Heart left ventricle (tissue), 16 donors: ENCODE measurements at places on chromosomes 1 and 21. TPM values are rescaled to one million over a fixed set of nuclear protein-coding genes. Genes with fewer than 3 reads are reported as not detected.

DNA sequence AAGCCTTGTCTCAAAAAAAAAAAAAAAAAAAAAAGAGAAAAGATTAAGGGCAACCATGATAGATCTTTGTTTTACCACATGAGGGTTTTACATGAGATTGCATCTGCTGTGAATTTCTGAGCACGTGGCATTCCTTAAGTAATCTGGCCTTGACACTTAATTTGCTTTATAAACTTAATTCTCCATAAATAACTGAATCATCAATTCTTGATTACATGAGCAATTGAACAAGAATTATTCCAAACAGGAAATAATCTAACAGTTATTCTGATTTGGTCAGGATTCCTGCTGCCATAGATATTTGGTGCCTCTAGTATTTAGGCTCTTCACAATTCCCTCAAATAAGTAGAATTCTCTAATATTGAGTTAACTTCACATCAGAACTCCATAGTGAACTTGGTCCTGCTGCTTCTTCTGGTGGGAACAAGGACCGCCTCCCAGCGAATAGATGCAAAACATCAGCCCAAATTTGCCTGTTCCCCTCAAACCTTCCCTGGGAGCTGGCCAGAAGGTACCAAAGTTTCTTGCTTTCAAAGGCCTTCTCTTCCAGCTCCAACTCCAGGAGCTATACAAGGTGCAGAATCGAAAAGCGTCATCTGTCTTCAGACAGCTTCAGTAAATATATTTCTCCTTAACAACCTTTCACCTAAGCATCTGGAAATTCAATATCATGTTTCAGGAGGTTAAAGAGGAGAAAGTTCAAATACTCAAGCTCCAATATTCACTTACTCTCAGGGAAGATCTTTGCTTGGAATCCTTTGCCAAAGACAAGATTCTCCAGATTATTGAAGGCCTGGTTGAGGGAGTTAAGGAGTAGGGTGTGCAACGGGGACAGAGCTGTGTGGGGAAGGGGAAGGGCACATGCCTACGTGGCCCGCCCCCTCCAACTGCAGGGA, 1.0 kb downstream of the KRTCAP2 start:
- peaks cover 7% of the 10 kb centered on the region for H3K27me3 ChIP-seq
- peaks cover 32% of the 10 kb centered on the region for H3K4me1 ChIP-seq
- peak overlapping the region; percentile 88 for H3K27ac ChIP-seq
- no peak for DNase-seq

Gene S100B
- 4.1 TPM for total RNA-seq

DNA sequence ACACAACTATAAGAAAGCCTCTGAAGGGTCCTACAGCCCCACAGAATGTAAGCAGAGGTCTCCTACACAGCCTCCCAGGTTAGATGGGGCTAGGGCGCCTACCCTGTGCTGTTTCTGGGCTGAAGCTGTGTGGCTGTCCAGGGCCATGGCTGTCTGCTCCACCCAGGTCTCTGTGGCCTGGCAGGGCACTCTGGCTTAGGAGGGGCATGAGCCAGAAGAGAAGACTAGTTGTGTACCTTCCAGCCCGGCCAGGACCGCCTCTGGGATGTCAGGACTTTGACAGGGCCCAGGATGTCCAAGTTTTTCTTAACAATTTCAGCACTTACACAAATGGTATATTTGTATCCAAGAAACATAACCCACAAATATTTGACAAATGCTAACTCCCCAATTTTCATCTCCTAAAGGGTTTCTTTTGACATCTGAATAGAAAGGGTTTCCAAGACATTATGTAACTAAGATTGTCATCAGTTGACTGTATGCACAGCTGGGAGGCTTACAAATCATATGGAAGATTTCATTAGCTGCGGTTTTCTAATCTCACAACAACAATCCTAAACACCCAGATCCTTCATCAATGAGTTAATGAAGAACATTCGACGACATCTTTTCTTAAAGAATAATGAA, 80.5 kb downstream of the HSF2BP start:
- H3K27ac ChIP-seq: no peak overlapping the region
- H3K27me3 ChIP-seq: no peaks in the 10 kb centered on the region
- DNase-seq: no peak

Gene CD48
- 9.6 TPM for total RNA-seq

GRCh38 chr1:100612540-100612939, 74.6 kb downstream of the GPR88 start:
- no peaks in the 10 kb centered on the region for H3K36me3 ChIP-seq
- H3K4me1 ChIP-seq: no peaks in the 10 kb centered on the region
- no peak overlapping the region for H3K4me3 ChIP-seq

GRCh38 chr1:76229279-76230005, 154.9 kb downstream of the ST6GALNAC3 start:
- no peaks in the 10 kb centered on the region for H3K4me1 ChIP-seq
- no peaks in the 10 kb centered on the region for H3K27me3 ChIP-seq
- H3K36me3 ChIP-seq: no peaks in the 10 kb centered on the region
- no peak overlapping the region for H3K4me3 ChIP-seq

GRCh38 chr1:214281720-214282629, 1.0 kb downstream of the SMYD2 start:
- H3K27me3 ChIP-seq: no peaks in the 10 kb centered on the region
- peak overlapping the region; percentile 99 for H3K27ac ChIP-seq
- DNase-seq: no peak
- H3K36me3 ChIP-seq: no peaks in the 10 kb centered on the region

Gene KCNA3
- 0.63 TPM for total RNA-seq

- no peaks in the 10 kb centered on the region for H3K4me1 ChIP-seq
- no peak for DNase-seq
- no peak overlapping the region for H3K27ac ChIP-seq
These were observed 191.3 kb downstream of the BACH1 start for GRCh38 chr21:29490016-29490415.

GRCh38 chr1:171985639-171986038, 144.3 kb downstream of the DNM3 start:
- no peak for DNase-seq
- H3K27me3 ChIP-seq: no peaks in the 10 kb centered on the region
- peaks cover 8% of the 10 kb centered on the region for H3K4me1 ChIP-seq
- no peaks in the 10 kb centered on the region for H3K36me3 ChIP-seq
- H3K4me3 ChIP-seq: no peak overlapping the region

DNA sequence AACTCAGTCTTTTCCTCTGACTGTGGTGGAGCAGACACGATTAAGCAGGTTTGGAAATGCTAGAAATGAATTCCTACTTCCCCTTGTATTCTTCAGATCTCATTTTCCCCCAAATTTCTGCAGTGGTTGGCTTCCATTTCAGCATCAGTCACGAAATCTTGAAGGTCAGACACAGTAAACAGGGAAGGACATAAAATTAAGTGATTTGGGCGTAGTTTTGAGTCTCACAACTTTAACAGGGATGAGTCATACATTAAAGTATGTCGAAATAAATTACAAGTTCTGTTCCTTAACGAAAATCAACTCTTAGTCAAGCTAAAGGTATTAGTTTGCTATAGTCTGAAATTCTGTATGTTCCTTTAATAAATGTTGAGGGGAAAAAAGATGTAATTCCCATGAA, 61.1 kb downstream of the HNRNPR start:
- no peaks in the 10 kb centered on the region for H3K27me3 ChIP-seq
- H3K4me1 ChIP-seq: no peaks in the 10 kb centered on the region
- H3K4me3 ChIP-seq: no peak overlapping the region
- no peak overlapping the region for H3K27ac ChIP-seq

DNA sequence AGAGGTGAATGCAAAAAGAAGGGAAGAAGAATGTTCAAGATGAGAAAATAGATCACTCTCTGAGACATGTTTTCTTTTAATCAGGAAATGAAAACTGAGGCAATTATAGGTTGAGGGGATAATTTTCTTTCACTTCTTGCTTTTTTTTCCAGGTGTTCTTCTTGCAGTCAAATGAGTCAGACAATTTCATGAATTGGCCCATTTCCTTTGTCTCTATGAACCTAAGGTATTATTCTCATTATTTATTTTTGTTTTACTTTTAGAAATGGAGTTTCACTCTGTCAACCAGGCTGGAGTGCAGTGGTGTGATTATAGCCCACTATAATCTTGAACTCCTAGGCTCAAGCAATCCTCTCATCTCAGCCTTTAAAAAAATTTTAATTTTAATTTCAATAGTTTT, 3.5 kb upstream of the VASH2 start:
- no peak overlapping the region for H3K4me3 ChIP-seq
- peaks cover 7% of the 10 kb centered on the region for H3K27me3 ChIP-seq
- peaks cover 10% of the 10 kb centered on the region for H3K4me1 ChIP-seq
- H3K27ac ChIP-seq: no peak overlapping the region
- H3K36me3 ChIP-seq: no peaks in the 10 kb centered on the region

DNA sequence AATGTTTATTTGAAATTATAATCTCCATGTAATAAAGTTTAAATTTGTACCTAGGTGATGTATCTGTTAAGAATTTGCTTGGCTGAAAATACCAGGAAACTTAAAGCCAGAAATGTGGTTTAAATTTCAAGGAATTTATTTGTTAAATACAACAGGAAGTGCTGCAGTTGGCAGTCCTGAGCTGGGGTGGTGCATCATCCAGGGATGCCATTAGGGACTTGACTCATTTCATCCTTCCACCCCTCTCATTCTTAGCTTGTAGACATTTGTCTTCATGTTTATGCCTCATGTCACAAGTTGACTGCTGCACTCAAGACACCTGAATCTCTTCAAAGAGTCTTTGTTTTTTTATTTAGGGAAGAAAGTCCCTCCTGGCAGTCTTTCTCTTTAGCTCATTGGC, 175.9 kb downstream of the LHX8 start:
- no peak overlapping the region for H3K27ac ChIP-seq
- no peaks in the 10 kb centered on the region for H3K36me3 ChIP-seq
- no peak for DNase-seq
- no peaks in the 10 kb centered on the region for H3K27me3 ChIP-seq

DNA sequence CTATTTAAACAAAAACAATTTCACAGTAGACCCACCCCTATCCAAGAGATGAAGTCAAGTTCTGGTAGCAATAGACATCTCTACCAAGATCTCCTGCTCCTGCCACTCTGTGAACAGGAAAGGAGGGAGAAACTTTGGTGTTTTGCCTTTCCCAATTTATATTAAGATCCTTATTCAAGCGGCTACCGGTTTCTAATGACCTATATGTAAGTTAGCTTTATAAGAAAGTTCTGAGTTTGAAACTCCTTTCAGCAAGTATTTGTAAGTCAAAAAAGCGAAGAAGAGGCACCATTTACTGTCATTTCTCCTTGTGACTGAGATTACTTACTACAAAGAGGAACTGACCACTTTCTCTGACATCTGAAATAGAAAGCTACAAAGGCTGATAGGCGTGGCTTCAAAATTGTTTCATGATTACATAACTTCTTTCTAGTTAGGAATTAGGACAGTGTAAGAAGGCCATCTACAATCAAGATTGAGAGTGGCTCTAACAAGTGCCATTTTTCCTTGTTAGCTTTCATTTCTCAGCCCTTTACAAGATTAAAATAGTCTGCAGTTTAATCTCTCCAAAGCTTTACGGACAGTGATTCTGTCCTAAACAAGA, at the start of gene MNDA:
Gene MNDA (plus strand): TSS at position 448 of the 604 bp plus-strand sequence. CDS start 10,803 bp downstream, outside the sequence.
- H3K27me3 ChIP-seq: no peaks in the 10 kb centered on the region
- no peaks in the 10 kb centered on the region for H3K36me3 ChIP-seq
- no peaks in the 10 kb centered on the region for H3K4me1 ChIP-seq
- DNase-seq: no peak
- H3K27ac ChIP-seq: peak within 1 kb of the TSS; percentile 54
- peak within 1 kb of the TSS; percentile 14 for H3K4me3 ChIP-seq

- peaks cover 17% of the 10 kb centered on the region for H3K4me1 ChIP-seq
- no peaks in the 10 kb centered on the region for H3K27me3 ChIP-seq
- peak overlapping the region; percentile 61 for H3K4me3 ChIP-seq
- H3K27ac ChIP-seq: no peak overlapping the region
These were observed 63.1 kb downstream of the TOR1AIP2 start for GRCh38 chr1:179814546-179814838.

Gene PPFIA4
- total RNA-seq: 26.7 TPM

- peaks cover 40% of the 10 kb centered on the region for H3K4me1 ChIP-seq
- no peaks in the 10 kb centered on the region for H3K36me3 ChIP-seq
- H3K27ac ChIP-seq: peak overlapping the region; percentile 87
- no peak overlapping the region for H3K4me3 ChIP-seq
These were observed 107.5 kb downstream of the HIVEP3 start for GRCh38 chr1:41811051-41811795.

DNA sequence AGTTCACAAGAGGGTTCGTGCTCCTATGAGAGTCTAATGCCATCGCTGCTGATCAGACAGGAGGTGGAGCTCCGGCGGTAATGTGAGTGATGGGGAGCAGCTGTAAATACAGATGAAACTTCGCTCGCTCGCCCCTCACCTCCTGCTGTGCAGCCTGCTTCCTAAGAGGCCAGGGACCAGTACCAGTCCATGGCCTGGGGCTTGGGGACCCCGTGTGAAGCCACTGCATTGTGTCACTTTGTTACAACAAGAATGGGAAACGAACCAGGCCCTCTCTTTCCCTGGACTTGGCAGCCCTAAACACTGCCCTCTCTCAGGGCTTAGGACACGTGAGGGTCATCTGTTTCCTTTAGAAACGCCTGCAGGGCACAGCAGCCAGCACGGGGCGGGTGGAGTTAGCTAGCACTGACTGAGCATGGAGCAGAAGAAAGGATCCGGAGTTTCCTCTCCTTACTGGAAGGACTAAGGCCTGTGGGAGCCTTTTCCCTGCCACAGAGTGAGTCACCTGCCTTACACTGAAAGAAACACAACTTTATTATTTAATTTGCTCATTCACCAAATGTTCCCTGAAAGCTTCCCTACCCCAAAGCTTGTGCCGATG, 185.2 kb upstream of the TMEM51 start:
- no peak overlapping the region for H3K4me3 ChIP-seq
- no peaks in the 10 kb centered on the region for H3K27me3 ChIP-seq
- no peak for DNase-seq
- H3K36me3 ChIP-seq: peaks cover under 1% of the 10 kb centered on the region

GRCh38 chr1:55773211-55773940, 558.2 kb upstream of the USP24 start:
- no peak for DNase-seq
- H3K4me3 ChIP-seq: no peak overlapping the region
- H3K27me3 ChIP-seq: no peaks in the 10 kb centered on the region
- H3K4me1 ChIP-seq: no peaks in the 10 kb centered on the region
- no peaks in the 10 kb centered on the region for H3K36me3 ChIP-seq

- H3K27me3 ChIP-seq: peaks cover 20% of the 10 kb centered on the region
- no peaks in the 10 kb centered on the region for H3K4me1 ChIP-seq
- H3K4me3 ChIP-seq: peak overlapping the region; percentile 46
- H3K36me3 ChIP-seq: no peaks in the 10 kb centered on the region
These were observed 2.0 kb downstream of the LORICRIN start for GRCh38 chr1:153261281-153262069.

GRCh38 chr1:77300566-77300965, 18.7 kb downstream of the AK5 start:
- no peak overlapping the region for H3K4me3 ChIP-seq
- H3K27me3 ChIP-seq: no peaks in the 10 kb centered on the region
- no peaks in the 10 kb centered on the region for H3K4me1 ChIP-seq
- H3K27ac ChIP-seq: no peak overlapping the region

- DNase-seq: no peak
- no peaks in the 10 kb centered on the region for H3K27me3 ChIP-seq
- no peak overlapping the region for H3K4me3 ChIP-seq
- H3K4me1 ChIP-seq: peaks cover 27% of the 10 kb centered on the region
- no peak overlapping the region for H3K27ac ChIP-seq
These were observed 13.2 kb downstream of the SEMA6C start for GRCh38 chr1:151133018-151133806.

- H3K4me1 ChIP-seq: no peaks in the 10 kb centered on the region
- DNase-seq: no peak
- H3K27ac ChIP-seq: no peak overlapping the region
These were observed 661.5 kb upstream of the ADGRL4 start for GRCh38 chr1:79667848-79668696.

Gene PADI4
- total RNA-seq: 0.33 TPM

- no peaks in the 10 kb centered on the region for H3K27me3 ChIP-seq
- no peak overlapping the region for H3K27ac ChIP-seq
- DNase-seq: no peak
- no peaks in the 10 kb centered on the region for H3K36me3 ChIP-seq
These were observed 30.4 kb downstream of the JUN start for GRCh38 chr1:58753431-58753866.

Gene MYOG
- not detected for total RNA-seq
